ENCODE measurements at places on chromosomes 1 and 21.

GRCh38 chr1:35269201-35269988, 886 bp downstream of the ZMYM4 start:
- no peak for DNase-seq

- DNase-seq, result no peak
These were observed 64.7 kb downstream of the SCCPDH start for GRCh38 chr1:246788895-246789338.

- DNase-seq, result no peak
These were observed 105.5 kb downstream of the RERE start for GRCh38 chr1:8711873-8712412.

DNA sequence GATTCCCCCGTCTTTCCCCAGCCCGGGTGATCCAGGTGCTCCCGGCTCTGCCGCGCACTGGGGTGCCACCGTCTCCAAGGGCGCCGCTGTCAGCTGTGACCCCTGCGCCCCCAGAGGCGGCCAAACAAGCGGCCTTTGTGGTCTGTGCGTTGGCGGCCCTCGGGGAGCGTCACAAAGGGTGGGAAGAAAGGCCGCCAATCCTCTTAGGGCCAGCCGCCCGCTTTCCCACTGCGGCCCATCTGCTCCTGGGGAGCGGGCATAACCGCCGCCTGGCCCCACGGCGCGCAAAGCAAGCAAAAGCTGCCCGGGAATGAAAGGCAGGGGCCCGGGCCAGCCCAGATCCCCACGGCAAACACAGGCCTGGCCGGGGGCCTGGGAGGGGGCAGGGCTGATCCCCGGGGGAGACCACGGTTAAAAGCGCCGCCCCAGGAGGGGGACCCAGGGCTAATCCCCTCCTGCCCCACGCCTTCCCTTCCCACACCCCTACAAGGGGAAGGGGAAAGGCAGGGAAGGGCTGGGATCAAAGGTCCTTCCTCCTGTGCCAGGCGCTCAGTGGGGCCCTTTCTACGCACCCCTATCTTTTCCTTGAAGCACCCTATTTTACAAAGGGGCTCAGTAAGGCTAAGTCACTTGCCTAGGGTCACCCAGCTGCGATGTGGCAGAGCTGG, 24.0 kb downstream of the C1QB start:
- no peak for DNase-seq

Measured in HFFc6 (cell line).